ENCODE measurements at places on chromosomes 5 and 9.

DNA sequence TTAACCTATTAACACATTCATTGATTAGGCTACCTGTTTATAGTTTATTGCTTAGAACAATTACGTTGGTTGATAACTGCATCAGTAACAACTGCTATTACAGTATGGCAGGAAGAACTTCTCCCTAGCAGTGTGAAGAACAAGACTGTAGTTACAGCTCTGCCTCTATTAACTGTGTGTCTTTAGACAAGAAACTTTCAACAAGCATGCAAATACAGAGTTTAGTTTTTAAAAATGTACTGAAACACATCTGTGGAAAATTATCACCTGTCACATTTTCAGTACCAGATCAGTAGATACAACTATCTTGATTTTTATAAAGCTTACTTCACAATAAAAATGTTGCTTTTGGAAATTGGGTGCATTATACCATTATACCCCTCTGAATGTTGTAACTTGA lies 22.2 kb downstream of the ELL2 start:
- no peak for DNase-seq

GRCh38 chr5:147751156-147751830 lies 31.2 kb downstream of the JAKMIP2 start:
- no peak for DNase-seq

- DNase-seq, result no peak
These were observed 685 bp downstream of the SLC24A2 start for GRCh38 chr9:19788152-19788551.

DNA sequence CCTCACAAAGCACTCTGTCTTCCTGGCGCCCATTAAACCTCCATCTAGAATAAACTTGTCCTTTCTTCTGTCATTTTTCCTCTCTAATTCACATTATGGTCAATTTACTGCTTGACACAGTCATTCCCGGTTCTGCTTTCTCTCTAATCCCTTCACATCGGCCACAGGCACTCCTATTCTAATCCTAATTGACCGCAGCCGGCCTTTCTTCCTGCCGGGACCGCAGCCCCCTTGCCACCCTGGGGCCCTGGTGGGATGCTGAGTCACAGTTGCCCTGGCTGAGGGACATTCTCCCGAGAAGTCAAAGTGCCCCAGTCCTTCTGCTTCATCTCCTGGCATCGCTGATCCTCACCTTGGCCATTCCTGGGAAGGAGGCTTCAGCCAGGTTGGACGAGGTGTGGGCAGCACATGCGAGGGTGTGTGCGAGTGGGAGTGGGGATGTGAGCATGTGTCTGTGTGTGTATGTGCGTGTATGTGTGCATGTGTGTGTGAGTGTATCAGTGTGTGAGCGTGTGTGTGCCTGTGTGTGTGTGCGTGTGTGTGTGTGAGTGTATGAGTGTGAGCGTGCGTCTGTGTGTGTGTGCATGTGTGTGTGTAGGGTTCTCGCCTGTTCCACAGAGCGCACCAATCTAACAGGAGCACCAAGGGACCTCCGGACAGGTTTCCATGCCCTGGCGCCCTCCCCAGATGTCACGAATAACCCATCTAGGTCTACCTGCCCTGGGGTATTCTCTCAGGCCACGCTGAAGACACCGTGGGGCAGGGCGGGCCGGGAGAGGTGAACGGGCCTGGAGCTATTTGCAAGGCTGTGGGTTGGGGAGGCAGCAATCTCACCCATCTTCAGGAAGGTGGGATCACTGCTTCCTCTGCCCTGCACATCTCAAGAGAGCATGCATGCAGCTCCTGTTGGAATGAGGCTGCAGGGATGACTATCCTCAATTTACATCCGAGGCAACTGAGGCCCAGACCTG lies 191.2 kb downstream of the PAX5 start:
- DNase-seq, result no peak

DNA sequence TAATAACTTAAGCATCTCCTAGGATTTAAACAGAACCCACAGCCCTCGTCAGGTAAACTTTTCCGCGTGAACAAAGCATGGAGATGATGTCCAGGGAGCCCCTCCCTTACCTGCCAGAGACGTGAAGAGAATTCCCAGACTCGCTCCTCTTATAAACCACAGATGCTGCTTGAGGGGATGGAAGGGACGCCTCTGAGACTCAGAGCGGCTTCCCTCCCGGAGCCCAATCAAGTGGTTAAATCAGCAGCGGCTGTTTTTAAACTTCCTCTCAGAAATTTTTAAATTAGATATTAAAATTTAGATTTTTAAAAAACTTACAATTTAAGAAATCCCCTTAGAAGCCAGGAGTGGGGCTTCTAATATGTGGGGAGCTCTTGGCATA lies 71.8 kb downstream of the RAPGEF1 start:
- no peak for DNase-seq

DNA sequence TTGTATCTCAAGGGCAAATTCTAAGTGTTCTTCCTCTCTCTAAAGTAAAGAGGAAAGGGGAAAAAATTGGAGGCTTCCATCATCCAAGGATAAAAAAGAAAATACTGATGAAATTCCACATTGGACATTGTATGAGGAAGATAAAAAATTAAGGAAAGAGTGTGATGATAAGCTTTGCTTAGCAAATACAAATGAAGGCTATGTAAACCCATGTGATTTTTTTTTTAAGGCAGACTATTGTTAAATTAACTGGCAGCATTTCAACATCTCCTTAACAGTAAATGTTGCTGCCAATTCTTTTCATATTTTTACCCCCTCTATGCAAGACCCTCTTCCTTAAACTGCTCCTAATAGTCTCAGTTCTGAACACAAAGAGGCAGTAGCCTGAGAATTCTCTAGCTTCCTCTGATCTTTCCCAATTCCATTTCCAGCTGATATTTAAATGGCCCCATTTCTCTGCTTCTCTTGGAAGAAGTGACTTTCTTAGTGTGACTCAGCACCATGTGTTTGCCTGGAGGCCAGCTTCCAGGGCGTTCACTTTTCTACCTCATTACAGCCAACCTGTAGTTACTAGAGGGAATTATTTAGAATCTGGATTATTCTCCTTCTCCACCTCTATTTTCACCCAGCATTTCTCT lies 159.7 kb downstream of the TLE1 start:
- DNase-seq, result peak; percentile 73

DNA sequence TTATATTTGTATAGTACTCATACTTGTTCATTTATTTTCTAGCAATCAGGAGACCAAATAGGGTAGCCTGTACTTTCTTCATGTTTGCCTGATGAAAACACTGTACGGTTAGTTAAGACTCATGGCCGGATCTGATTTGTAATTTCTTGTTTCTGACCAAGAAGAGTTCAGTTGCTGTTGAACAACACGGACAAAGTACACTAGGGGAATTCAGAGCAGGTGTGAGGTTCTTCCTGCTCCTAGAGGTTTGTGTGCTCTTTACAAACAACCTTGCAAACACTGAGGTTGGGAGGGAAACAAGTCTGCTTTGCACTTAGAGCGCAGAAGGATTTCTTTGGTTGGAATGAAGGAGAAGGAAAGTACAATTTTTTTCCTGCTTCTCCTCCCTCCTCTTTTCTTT lies 69.7 kb downstream of the TRIO start:
- peak; percentile 38 for DNase-seq

DNA sequence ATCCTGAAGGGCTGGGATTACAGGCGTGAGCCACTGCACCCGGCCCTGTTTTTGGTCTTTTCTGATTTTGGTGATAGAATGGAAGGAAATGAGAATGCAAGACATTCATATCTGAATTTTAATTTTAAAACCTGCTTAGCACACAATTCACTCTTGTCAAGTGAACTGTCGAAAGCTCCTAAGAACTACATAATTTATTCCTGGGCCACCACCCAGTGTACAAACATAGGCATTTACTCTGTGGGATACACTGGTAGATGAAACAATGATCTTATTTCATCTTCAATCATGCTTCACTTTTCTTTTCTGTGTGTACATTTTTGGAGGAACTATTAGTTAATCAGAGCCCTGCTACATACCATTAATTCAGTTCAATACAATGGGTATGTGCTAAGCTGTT lies 227.3 kb downstream of the EBF1 start:
- no peak for DNase-seq

DNA sequence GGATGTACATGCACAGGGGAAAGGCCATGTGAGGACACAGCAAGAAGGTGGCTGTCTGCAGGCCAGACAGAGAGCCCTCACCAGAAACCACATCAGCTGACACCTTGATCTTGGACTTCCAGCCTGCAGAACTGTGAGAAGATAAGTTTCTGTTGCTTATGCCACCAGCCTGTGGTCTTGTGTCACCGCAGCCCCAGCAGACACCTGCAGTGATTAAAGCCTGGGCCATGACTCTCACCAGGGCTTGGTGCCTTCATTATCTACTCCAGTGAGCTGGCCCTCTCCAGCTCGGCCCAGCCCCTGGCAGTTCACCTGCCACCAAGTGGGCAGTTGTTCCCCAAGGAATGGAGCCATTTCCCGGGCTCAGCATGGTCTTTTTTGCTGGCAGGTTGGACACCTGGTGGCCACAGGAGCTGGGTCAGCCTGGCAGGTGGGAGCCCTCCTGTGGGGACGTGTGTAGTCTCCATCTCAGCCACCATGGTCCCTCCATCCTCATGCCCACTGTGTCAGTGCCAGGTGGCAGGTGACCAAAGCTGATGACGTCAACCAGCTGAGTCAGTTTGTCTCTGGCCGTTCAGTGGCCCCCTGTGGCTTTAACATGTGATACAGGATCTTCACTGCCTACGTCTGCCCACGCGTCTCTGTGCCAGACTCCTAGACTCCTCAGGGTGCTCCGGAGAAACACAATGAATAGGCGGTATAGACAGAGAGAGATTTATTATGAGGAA lies 99.9 kb upstream of the PPP1R26 start:
- DNase-seq, result no peak

DNA sequence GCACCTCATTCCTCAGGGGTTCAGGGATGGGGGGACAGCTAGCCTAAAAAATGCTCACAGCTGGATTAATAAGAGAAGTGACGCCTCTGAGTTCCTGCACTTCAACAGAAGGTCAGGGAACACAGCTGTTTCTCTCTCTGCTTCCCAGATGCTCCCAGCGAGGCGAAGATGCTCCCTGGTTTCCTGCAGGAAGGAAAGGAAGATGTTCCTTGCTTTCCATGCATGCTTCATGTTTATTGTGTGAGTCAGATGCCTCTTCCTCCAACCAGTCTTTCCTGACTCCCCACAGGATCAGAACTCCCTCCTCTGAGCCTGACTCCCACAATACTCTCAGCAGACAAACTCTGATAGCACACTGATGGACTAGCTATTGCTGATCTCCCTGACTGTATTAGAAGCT lies 71.9 kb downstream of the MFAP3 start:
- peak; percentile 47 for DNase-seq

GRCh38 chr9:89025553-89025952 lies 34.3 kb downstream of the S1PR3 start:
- no peak for DNase-seq

DNA sequence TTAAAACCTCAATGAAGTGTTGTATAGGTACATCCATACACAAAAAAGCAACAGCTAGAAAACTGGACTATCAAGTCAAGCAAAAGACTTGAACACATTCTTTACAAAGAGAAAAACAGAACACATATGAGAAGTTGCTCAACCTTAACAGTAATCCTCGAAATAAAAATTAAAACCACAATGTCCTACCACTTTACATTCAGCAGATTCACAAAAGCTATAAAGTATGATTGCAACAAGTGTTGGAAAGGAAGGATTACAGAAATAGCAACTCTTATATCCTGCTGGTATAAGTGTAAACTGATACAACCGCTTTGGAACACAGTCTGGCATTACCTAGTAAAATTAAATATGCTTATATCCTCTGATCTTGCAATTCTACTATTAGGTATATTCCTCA lies 28.5 kb upstream of the GOLGA1 start:
- DNase-seq, result no peak

DNA sequence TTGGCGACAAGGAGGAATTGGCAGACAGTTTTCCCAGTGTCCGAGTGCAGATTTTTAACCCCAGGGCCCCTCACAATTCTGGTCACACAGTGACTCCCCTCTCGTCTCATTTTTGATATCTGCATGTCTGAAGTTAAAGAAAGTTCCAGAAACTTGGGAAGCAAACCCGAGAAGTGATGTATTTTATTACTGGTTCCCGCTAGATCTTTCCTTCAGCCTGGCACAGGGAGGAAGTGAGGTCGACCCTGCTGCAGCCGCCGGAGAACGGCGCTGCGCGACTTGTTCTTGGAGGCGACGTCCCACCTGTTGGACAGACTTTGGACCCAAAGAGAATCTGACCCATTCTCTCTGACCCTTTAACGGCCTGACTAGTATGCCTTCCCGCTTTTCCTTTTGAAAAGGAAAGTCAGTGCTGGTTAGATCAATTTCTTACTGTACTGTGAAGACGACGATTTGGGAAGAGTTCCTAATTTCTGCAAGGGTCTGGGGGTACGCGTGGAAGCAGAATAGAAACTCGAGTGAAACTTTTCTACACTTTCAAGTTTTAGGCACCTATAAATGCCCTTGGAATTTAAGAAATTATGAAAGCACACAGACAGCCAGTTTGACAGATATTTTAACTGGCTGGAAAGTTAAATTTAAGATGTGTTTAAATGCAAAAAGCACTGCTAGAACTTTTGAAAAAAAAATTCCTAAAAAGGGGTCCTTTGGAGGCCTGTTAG lies 744 bp downstream of the OTULIN start:
- DNase-seq, result peak; percentile 48

DNA sequence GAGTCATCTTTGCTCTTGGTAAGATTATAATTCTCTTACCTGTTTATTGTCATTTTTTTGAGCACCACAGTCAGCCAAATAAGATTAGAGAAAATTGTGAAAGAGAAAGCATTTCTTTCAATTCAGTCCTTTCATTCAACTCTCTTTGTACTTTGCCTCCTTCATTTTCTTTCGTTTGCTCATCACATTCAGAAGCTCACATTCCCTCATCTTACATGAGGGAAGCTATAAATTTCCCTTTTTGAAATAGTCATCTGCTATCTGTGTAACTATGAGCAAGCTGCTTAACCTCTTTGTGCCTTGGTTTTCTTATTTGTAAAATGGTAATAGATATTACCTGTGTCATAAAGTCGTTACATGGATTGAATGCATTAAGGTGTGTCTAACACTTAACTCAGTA lies 41.4 kb downstream of the PAM start:
- DNase-seq, result peak; percentile 32

DNA sequence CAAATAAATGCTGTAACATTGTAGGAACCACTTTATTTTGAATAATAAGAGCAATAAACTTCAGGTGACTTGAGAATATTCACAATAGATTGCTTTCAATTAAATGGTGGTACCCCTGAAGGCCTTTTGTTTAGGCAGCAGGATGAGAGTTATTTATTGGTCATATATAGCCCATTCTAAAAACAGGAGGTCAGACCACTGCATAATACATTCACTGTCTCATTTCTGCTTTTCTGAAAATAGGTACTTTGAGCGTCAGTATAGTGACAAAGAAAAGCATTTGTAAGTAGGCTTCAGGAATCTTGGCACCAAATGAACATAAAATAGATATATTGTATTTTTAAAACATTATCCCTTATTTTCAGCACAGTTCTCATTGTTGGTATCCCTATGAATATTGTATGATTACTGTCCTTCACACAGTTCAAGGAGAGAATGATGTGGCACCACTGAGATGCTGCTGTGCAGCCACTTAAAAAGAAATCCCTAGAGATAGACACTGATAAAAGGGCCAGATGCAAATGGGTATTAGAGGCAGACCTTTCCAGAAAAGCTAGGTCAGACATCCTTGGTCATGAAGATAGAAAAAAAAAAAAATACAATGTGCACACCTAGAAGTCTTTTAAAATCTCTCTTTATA lies 381.8 kb upstream of the ST8SIA4 start:
- DNase-seq, result no peak

- DNase-seq, result no peak
These were observed 39.0 kb downstream of the DDX31 start for GRCh38 chr9:132630811-132631210.

All from kidney tubule cell (primary cell).